ENCODE measurements at places on chromosomes 11 and 22.

DNA sequence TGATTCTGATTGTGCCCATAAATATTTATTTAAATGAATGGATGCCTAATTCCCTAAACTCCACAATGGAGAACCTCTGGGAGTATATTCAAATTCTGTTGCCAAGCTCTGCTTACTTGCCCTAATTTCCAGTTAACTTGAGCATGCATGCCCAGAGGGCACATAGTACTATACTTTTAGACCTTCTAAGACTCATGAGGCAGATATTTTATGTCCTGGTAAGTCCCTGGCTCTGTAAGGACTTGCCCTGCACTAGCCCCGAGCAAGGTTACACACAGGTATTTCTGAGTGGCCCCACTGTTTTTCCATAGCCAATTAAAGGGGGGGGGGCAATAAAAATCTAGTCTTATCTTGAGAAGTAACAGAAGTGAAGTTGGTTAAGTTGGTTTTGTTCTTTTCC, 21.1 kb upstream of the CAPRIN1 start:
- no peak for DNase-seq

- no peak for DNase-seq
These were observed 60.6 kb upstream of the PRDM11 start for GRCh38 chr11:45085646-45086501.

- no peak for DNase-seq
These were observed 178.6 kb downstream of the DSCAML1 start for GRCh38 chr11:117618302-117618981.

GRCh38 chr22:47195484-47196165, 433.2 kb downstream of the TBC1D22A start:
- no peak for DNase-seq

DNA sequence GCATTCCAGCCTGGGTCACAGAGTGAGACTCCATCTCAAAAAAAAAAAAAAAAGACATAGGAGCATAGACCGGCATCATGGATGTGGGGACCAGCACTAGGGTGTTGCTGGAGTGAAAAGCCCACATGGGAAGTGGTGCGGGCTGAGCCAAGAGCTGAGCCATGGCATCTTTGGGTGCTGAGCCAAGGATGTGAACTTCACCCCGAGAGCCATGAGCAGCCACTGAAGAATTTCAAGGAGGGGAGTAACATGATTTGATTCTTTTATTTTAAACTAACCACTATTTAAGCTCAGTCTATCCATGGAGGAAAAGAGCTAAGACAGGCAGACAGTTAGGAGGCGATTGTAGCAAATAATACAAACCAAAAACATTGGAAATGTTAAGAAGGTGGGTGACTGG, 57.4 kb downstream of the AHNAK start:
- no peak for DNase-seq

DNA sequence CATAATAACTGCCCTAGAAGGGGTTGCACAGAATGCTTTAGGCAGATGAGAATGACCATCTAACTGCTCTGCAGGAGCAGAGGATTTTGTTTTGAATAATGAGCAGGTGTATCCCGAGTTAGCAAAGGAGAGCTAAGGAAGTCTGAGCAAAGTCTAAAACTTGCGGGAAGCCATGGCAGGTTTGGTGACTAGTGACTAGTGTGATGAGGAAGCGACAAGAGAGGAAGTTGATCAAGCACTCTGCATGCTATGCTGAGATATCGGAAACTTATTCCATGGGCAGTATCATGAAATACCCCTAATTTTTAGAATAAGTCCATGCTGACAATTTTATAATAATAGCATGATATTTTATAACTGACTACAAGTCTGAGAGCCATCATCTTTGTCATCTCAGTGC, 12.9 kb downstream of the OLFML1 start:
- DNase-seq = no peak
